SJSA1 (cell line): ENCODE measurements at places on chromosomes 3 and 15. TPM values are rescaled to one million over a fixed set of nuclear protein-coding genes. Genes with fewer than 3 reads are reported as not detected.

DNA sequence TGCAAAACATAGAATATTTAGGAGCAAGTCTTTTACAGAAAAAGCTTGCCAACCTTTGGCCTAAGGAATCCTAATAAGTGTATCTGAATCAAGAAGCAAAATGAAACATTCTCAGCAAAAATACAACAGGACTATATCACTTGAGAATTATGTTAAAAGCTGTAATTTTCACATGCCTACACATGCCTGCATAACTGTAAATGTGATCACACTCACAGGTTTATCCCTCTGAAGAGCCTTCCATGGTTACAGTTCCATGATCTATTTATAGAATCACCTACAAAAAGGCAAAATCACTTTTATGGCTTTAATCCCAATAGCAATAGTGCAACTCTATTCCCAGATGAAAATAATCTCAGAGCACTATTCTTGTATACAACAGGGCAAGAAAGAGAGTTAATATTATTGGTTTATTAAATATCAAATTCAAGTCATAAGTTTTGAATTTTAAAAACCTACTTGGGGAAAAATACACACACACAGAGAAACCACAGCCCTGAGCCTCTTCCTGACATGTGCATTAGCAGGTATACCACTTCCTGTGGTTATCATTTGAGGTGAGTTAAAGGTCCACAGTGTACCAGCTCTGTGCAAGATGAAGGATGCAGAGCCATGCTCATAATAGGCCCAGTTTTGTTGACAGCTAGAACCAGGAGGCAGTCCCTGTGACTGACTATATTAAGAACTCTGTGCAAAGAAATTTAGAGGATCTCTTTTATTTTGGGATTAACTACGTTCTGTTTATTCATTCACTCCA is 252.5 kb upstream of the TGFBR2 start:
- DNase-seq, result no peak

CACNA1D gene
- not detected in 2 replicates for total RNA-seq

SLC9C1 gene
- total RNA-seq, result not detected in 2 replicates

TTC21A gene
- 0.24 TPM in 1 of 2 replicates, not detected in the other for total RNA-seq

TFRC gene
- total RNA-seq, result 77.3 and 92.3 TPM in 2 replicates

DNA sequence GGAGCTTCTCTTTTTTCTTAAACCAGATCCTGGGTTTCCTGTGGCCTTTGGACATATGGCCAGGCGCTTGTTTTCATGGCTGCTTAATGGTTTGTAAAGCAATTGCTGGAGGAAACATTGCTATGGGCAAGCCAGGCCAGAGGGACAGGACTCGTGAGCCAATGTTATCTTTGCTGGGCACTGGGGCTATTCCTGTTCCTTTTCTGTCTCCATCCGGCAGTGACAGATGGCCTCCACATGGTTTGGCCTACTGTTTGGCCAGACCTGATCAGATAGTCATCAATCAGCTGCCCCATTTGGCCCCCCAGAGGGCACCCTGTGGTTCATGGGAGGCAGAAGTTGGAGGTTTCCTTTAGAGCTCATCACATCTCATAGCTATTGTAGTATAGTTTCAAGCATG is 326.1 kb upstream of the ROPN1 start:
- no peak for DNase-seq

UMPS gene
- 31.8 and 42.2 TPM in 2 replicates for total RNA-seq

MEIS2 gene
- 3.0 and 4.2 TPM in 2 replicates for total RNA-seq

- DNase-seq, result peak; percentile 87
These were observed 34.6 kb downstream of the BTD start for GRCh38 chr3:15636028-15636709.

GRCh38 chr15:76669521-76670207 is 235.5 kb downstream of the SCAPER start:
- no peak for DNase-seq

RYK gene
- total RNA-seq, result 41.4 and 68.6 TPM in 2 replicates

DNA sequence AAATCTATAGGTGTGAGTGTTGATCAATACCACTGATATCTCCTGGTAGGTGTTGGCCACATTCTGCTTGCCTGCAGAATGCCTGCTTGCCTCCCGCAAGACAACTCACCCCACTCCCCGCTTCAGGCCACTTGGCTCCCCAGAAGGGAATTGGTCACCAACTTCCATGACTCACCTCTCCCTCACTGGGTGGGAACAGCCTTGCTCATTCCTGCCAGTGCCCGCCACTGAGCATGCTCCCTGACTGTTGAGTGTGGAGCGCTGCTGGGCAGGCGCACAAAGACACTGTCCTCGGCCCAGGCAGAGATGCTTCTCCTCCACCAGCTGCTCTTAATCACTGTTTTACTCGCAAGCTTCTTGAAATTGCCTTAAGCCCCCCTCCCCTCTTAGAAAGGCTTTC is 57.3 kb upstream of the PPP2R3A start:
- DNase-seq, result peak; percentile 72

- no peak for DNase-seq
These were observed 29.9 kb downstream of the ZWILCH start for GRCh38 chr15:66535056-66535455.

CADPS gene
- total RNA-seq, result not detected in 2 replicates

DNA sequence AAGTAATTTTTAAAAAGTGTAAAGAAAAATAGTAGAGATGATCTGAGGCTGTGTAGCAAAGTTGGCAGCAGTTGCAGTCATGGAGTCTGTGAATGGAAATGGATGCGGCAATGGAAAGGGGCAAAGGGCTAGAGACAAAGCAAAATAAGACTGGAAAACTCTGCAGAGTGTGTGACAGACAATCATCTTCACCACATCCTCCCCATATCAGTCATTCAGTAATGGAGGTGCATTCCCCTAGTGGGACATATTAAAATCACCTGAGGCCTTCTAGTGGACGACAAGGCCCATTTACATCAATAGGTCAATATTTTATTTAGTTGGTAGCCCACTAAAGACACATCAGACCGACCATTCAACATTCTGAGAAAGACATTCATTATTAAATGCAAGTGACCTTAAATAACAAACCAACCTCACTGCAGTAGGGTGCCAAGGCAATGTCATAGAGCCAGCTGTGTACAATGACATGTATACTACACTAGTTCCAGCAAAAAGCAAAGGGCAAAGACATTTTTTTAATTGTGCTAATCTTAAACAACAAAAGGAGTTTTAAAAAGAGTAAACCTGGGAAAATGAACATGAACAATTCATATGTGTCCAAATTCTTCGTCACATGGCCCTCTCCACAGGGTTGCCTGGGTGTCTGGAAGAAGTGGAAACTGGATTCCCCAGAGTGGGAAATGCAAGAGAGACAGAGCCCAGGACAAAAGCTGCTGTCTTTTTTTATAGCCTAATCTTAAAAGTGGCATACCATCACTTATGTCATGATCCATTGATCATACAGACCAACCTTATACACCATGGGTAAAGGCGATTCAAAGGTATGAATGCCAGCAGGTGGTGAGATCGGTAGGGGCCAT is 15.6 kb upstream of the RAP2B start:
- DNase-seq, result no peak

DNA sequence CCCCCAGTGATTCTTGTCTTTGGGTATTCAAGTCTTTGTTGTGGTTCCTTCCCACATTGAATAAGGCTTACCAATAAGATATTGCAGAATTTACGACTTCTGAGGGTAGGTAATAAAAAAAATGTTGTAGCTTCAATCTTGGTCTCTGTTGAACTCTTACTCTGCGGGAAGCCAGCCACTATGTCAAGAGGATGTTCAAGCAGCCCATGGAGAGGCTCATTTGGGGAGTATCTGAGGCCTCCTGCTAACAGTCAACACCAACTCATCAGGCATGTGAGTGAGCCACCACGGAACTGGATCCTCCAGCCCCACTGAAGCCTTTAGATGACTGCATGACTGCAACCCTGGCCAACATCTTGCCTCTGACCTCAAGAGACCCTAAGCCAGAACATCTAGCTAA is 3.2 kb upstream of the TBC1D23 start:
- no peak for DNase-seq

DNA sequence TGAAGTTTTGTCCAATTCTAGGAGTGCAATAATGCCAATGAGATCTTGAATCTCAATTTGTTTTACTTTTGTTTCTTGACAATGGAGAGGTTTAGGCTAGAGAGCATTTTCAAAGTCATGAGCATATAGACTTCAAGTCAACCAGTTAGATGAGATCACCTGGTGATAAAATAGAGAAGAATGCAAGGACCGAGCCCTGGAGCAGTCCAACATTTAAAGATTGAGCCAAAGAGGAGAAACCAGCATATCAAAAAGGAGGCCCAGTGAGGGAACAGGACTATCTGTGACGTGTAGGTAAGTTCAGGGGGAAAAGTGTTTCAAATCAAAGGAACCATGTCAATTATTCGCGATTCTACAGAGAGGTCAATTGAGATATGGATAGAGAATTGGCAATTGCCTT is 1.7 kb upstream of the PIAS1 start:
- DNase-seq, result no peak

GCSAM gene
- total RNA-seq, result not detected in 2 replicates

DNA sequence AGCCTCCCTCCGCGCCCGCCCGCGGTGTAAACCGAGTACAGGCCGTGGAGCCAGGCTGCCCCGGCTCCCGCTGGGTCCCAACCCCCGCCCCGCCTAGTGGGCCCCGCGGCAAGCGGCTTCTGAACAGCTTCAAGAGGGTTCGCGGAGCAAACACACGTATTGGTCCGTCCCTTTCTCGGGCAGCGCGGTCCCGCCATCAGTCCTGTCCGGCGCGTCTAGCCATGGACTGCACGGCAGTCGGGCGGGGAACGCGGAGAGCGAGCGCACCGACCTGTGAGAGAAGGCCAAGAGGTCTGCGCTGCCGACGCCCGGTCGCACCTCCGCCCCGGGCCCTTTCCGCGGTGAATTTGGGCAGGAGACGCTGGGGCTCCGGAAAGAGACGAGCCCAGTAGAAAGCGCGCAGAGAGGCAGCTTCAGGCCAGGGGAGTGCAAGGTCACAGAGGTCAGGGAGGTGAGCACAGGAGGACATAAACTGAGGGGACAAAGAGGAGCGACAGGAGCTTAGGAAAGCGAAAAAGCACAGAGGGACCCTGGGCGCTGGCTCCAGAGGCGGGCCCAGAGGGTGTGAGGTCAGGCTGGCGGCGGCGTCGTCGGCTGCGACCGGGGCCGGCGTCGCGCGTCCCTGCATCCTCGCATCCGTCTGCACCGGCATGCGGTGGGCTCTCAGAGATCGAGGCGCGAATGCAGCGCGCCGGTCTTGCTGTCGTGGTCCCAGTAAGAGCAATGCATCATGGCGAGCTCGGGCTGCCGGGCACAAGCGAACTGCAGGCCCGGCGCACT is 1.8 kb downstream of the FOXL2 start:
- DNase-seq, result no peak

SNURF gene
- 1.4 and 3.6 TPM in 2 replicates for total RNA-seq

- no peak for DNase-seq
These were observed 506.3 kb downstream of the SHQ1 start for GRCh38 chr3:72341920-72342319.

- no peak for DNase-seq
These were observed 29.4 kb downstream of the EOGT start for GRCh38 chr3:68984011-68984530.

SRGAP3 gene
- 0.24 and 0.78 TPM in 2 replicates for total RNA-seq

ADAMTSL3 gene
- 1.7 and 2.6 TPM in 2 replicates for total RNA-seq

GRCh38 chr15:68209735-68210408 is 4.7 kb upstream of the CALML4 start:
- DNase-seq, result no peak

GCNT3 gene
- total RNA-seq, result 0.13 TPM in 1 of 2 replicates, not detected in the other

DNA sequence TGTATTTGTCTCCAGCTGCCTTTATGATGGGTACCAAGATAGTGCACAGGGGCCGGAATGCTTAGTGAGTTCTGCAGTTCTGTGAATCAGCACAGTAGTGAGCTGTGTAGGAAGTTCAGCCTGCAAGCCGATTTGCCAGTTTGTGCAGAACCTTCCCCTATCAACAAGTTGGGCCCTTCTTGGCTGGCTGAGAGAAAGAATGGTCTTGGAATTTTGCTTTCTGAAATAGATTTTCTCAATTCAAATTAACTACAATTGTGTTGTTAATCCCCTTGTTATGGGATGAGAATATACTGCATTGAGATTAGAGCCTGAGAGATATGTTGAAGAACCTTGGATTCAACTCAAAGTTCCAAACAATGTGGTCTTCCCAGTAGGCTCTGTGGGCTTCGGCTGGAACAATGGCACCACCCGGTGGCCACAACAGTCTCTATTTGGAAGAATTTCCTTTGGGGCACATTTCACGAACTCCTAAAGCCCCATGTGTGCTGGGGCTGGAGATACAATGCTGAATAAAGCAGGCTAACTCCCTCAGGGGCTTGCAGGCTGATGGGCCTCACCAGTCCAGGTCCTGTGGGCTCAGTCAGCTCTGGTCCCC is 59.1 kb downstream of the TRIM42 start:
- no peak for DNase-seq

GRCh38 chr15:81296673-81297072 is 27.3 kb downstream of the STARD5 start:
- no peak for DNase-seq

DNA sequence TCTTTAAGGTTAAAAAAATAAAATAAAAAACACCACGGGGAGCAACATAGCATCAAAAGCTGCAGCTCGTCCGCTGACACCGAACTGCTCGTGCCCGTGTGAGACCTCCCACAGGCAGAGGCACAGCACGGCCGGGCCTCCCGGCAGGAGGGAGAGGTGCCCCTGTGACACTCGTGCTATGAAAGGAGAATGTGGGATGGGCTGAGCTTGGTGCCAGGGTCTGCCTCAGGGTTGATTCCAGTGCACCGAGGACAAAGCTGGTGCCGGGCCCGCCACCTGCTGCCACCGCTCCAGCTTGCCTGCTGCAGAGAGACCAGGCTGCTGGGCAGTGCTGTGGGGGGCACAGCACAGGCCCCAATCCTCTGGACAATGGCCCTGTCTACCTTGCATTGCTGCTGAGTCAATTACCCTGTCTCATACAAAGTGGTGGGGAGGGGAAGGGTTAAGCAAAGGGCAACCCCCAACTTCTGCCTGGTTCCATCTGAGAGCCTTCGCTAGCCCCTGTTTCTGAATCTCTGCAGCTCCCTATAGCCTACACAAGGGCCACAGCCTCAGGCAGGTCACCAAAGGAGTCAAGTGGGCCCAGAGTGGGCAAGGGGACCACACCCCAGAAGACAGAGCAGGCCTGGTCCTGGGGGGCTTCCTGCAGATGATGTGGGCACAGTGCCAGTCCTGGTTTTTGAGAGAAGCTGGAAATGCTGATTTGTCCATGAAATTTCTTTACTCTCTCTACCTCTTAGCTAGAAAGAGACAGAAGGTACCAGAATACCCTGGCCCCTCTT is 74.0 kb upstream of the SNRPA1 start:
- no peak for DNase-seq

TLR9 gene
- not detected in 2 replicates for total RNA-seq

DNA sequence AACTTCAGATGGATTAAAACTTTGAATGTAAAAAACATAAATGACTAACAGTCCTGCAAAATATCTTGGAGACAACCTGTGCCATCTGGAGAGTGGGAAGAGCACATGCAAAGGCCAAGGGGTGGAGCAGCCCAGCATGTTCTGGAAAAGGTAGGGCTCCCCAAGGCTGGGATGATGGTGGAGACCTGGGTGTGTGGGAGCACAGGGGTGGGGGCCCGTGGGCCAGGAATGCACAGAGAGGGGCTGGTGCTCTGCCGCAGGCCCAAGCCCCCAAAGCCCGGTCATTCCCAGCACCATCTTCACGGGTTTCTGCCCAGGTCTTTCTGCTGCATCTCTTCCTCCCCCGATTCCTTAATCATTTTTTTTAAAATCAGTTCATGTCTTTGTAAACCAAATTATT is 9.7 kb upstream of the GATA2 start:
- DNase-seq, result no peak
